ENCODE measurements at places on chromosomes 2 and 18. TPM values are rescaled to one million over a fixed set of nuclear protein-coding genes. Genes with fewer than 3 reads are reported as not detected.

DNA sequence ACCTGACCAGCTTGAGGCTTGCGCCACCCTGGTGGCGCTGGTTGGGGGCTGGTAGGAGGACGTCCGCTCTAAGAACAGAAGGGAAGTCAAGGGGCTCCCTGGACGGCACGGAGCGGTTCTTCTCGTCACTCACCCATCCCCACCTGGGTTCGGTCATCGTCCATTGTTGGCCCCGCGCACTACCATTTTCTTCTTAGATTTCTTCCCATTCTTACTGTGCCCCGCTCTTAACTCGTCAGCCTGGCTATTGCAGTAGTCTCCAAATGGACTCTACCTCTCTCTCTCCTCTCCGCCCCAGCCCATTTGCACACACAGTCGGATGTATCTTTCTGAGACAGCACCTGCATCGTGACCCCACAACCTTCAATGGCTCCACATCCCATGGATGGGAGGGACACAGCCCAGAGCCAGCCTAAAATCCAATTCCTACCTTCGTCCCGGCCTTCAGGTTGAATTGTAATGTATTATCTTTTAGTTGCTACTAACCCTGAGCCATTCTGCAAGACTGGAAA, 814 bp upstream of the RAB1A start:
- DNase-seq, result no peak

GRCh38 chr2:101790857-101791256, 93.3 kb downstream of the MAP4K4 start:
- DNase-seq, result no peak

- no peak for DNase-seq
Observed at GRCh38 chr18:10783941-10784340, 258.1 kb downstream of the NAPG start.

GRCh38 chr18:79806976-79807841, 9.5 kb downstream of the KCNG2 start:
- DNase-seq, result no peak

The DPP10 gene
- total RNA-seq, result not detected

The AFF3 gene
- 15.7 TPM for total RNA-seq

The NT5C1B gene
- total RNA-seq, result not detected

Measured in CD4-positive, alpha-beta T cell (primary cell).